Sigmoid colon (tissue), 7 donors: ENCODE measurements at places on chromosomes 5 and 9. TPM values are rescaled to one million over a fixed set of nuclear protein-coding genes. Genes with fewer than 3 reads are reported as not detected.

DNA sequence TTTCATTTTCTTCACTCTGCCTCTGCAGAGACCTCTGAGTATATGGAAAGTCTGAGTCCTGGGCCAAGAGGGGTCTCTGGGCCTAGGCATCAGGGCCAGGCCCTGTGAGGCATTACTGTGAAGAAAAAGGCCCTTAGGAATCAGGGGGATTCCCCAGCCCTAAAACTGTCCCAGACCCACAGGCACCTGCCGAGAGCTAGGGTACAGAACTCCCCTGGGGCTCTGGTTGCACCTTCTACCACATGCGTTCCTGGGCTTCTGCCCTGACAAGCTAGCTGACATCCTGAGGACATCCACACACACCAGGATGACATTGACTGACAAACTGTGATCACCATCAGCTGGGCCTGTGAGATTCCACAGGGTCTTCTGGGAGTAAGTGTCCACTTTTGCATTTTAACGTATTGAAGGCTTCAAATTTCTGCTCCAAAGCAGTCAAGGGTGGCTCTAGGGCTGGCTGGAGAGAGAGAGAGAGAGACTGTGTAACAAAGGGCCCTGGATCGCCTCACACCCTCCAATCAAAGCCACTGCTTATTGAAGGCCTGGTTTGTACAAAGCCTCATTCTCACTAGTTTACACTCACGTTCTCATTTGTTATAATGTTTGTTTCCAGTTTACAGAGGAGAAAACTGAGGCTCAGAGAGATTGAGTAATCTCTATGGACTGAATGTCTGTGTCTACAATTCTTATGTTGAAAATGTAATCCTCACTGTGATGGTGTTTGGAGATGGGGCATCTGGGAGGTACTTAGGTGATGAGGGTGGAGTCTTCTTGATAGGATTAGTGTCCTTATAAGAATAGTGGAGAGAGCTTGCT, 45.1 kb downstream of the TGFBI start:
- H3K27me3 ChIP-seq = no peaks in the 10 kb centered on the region
- H3K4me1 ChIP-seq = no peaks in the 10 kb centered on the region
- H3K36me3 ChIP-seq = no peaks in the 10 kb centered on the region
- no peak for DNase-seq
- H3K4me3 ChIP-seq = no peak overlapping the region

DNA sequence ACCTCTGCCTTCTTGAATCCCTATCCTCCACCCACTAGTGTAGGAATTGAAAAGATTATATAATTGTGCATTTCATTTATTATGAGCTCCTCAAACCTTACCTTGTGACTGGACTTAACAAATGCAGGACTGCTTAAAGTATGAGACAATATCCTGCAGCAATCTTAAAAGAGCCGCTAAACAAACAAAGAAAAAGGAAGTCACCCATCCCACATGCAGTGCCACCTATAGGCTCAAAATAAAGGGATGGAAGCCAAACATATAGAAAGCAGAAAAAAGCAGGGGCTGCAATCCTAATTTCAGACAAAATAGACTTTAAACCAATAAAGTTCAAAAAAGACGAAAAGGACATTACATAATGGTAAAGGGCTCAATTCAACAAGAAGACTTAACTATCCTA, 8.7 kb downstream of the PCAT7 start:
- H3K36me3 ChIP-seq = no peaks in the 10 kb centered on the region
- no peak for DNase-seq
- no peaks in the 10 kb centered on the region for H3K4me1 ChIP-seq

- H3K27ac ChIP-seq = no peak overlapping the region
- no peaks in the 10 kb centered on the region for H3K36me3 ChIP-seq
- no peak for DNase-seq
- H3K27me3 ChIP-seq = no peaks in the 10 kb centered on the region
- H3K4me3 ChIP-seq = no peak overlapping the region
These were observed 36.5 kb upstream of the EGFL7 start for GRCh38 chr9:136626066-136626725.

GRCh38 chr9:9246726-9247125, 1366.1 kb downstream of the PTPRD start:
- no peaks in the 10 kb centered on the region for H3K36me3 ChIP-seq
- no peaks in the 10 kb centered on the region for H3K4me1 ChIP-seq
- H3K4me3 ChIP-seq = no peak overlapping the region
- no peak overlapping the region for H3K27ac ChIP-seq
- no peaks in the 10 kb centered on the region for H3K27me3 ChIP-seq

DNA sequence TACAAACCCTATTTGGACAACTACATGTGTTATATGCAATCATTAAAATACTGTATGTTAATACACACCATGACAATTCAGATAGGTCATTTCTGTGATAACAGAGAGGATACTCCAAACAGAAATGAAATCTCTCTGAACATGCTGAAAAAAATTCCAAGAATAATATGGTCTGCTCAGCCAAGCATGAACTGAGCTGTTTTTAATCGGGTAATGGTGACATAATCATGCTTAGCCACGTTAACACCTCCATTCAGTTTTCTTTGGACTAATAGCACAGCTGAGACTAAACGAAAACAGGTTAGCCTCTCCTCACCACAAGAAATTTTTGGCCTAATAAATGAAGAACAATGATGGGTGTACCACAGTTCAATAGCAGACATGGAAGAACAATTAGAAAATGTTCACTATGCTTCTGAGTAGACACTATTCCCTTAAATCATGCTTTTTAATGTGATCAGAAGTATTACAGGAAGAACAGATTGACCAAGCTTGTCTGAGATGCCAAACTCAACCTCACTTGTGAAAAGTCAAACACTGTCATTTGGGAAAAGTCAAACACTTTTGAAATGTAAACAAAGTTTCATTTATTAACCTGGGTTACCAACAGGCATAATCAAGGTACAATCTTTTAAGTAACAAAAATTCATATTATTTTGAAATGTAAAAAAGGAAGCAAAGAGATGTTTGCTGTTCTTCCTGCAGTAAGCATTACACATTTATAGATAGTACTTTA, 19.4 kb downstream of the RAB14 start:
- H3K4me3 ChIP-seq = no peak overlapping the region
- no peaks in the 10 kb centered on the region for H3K36me3 ChIP-seq
- no peak for DNase-seq

GRCh38 chr5:74476046-74476818, 164.3 kb downstream of the ENC1 start:
- H3K27ac ChIP-seq = no peak overlapping the region
- DNase-seq = no peak

DNA sequence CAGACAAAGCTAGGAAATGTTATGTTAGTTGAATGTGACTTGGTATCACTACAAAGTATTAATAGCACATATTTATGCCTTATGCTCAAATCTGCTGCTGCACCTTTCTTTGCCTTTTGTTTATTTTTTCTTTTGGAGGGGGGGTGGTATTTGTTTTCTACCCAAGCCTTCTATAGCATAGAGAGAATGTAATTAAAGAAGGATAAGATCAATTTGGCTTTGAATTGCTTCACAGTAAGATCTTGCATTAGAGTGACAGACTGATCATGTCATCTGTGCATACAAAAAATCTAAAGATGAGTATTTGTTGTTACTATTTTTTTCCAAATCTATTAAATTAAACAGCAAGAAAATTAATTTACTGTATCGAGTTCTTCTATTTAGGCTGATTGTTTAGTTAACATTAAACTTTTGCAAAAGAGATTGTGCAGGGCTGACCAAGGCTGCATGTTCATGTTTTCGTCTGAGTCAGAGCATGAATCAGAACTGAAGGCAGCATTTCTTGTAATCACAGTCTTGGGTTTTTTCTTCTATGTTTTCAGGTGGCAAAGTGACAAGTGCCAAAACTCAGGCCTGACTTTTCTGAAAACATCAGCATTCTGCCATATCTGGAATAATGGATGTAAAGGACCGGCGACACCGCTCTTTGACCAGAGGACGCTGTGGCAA, 1007.1 kb upstream of the WWC1 start:
- no peaks in the 10 kb centered on the region for H3K36me3 ChIP-seq
- H3K4me3 ChIP-seq = no peak overlapping the region
- no peak for DNase-seq
- H3K4me1 ChIP-seq = no peaks in the 10 kb centered on the region
- H3K27ac ChIP-seq = no peak overlapping the region

DNA sequence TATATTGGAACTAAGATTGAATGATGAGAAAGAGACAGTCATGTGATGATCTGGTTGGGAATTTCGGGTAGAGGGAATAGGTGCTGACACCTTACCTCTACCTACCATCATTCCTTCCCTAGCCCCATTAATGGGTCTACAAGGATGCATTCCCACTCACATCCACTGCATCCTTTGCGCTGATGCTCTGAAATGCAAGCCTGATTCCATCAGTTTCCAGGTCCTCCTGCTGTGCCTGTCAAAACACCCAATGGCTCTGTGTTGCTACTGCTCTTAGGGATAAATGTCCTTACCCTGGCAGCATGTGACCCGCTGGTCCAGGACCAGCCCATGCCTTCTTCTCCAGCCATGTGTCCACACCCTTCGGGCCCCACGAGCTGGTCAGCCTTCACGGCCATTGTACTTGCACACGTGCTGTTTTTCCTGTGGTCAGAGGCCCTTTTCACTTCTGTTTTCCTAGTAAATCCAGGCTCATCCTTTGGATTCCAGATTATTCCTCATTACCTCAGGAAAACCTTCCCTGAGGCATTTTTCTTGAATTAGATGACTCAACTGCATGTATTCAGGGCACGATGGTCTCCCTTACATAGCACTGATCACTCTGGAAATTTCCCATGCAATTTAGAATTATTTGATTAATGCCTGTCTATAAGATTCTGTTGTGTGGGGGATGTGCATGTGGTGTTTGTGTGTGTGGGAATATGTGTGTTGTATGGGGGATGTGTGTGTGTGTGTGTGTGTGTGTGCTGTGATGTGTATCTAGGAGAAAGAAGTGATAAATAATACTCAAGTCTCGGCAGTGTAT, 185.0 kb downstream of the DIRAS2 start:
- no peak overlapping the region for H3K27ac ChIP-seq
- no peaks in the 10 kb centered on the region for H3K4me1 ChIP-seq
- DNase-seq = no peak
- no peak overlapping the region for H3K4me3 ChIP-seq
- no peaks in the 10 kb centered on the region for H3K36me3 ChIP-seq

DNA sequence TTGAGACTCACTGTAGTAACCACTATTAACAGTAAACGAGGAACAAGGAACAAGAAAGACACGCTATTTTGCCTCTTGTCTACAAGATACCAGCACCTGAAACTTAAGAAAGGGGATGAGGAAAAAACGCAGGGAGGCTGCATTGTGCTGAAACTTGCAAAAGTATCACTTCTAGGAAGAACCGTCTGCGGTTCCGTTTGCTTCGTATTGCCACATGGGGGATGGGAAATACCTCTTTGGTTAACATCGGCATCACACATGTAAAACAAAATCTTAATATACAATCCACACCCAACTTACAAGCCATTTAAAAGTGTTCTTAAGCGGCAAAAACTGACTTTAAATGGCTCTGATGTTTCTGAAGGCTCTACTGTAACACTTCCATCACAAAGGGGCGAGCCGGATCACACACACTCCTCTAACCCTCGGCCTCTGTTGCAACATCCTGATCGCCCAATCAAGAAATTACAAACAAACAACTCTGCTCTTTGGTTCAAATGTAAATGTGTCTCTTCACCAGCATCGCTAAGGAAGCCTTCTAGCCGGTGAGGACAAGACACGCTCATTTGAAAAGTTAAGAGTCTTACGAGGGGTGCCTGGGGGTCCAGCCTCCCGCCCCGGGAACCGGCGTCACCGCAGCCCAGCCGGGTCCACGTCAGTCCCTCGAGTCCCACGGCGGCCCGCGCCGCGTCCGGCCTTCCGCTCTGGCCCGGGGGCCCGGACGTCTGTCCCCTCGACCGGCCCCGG, 621 bp downstream of the SEC16A start:
- H3K4me3 ChIP-seq = peak overlapping the region; percentile 91
- peaks cover 23% of the 10 kb centered on the region for H3K4me1 ChIP-seq
- H3K27me3 ChIP-seq = no peaks in the 10 kb centered on the region
- peak; percentile 79 for DNase-seq
- H3K36me3 ChIP-seq = peaks cover 2% of the 10 kb centered on the region

DNA sequence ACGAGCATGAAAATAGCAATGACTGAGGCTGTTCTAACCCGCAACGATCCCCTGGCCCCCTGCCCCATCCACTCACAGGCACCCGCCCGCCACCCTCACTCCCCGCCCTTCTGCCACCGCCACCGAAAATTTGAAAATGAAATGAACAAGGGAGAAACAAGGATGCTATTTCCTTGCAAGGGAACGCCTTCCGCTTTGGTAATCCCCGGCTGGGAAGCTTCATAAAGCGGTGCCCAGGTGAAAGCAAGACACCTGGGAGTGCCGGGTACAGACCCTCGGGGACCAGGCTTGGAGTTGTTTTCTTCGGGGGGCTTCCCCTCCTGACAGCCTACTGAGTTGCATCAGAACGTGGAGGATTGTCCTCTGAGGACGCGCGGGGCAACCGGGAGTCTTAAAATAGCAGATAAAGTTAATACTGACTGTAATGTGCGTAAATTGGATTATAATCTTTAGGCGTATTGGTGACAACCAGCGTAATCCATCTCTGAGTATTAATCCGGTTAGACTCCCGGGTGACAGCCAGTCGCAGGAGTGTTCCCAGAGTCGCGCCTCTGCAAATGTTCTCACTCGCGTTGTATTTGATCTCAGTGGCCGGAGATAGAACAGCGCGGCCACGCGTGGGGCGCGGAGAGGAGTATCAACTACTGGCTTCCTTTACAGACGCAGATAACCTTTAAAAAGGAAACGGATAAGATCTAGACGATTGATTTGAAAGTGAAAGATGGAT, 885 bp upstream of the MLLT3 start:
- H3K27ac ChIP-seq = peak overlapping the region; percentile 95
- no peaks in the 10 kb centered on the region for H3K36me3 ChIP-seq
- peak; percentile 70 for DNase-seq

GRCh38 chr5:149235841-149236240, 35.8 kb upstream of the AFAP1L1 start:
- H3K36me3 ChIP-seq = no peaks in the 10 kb centered on the region
- H3K4me1 ChIP-seq = no peaks in the 10 kb centered on the region
- H3K27me3 ChIP-seq = no peaks in the 10 kb centered on the region
- no peak overlapping the region for H3K27ac ChIP-seq
- DNase-seq = no peak

The UQCRQ gene
- total RNA-seq = 113 TPM

The CEL gene
- total RNA-seq = 1.1 TPM

The IFNK gene
- total RNA-seq = not detected

The TCF7 gene
- total RNA-seq = 1.5 TPM
